ENCODE measurements at places on chromosomes 7 and 10. TPM values are rescaled to one million over a fixed set of nuclear protein-coding genes. Genes with fewer than 3 reads are reported as not detected.

- DNase-seq: peak; percentile 6
- no peaks in the 10 kb centered on the region for H3K36me3 ChIP-seq
- H3K27me3 ChIP-seq: no peaks in the 10 kb centered on the region
- H3K4me3 ChIP-seq: no peak overlapping the region
Observed at GRCh38 chr7:29193316-29194205, 1.0 kb upstream of the CHN2 start.

DNA sequence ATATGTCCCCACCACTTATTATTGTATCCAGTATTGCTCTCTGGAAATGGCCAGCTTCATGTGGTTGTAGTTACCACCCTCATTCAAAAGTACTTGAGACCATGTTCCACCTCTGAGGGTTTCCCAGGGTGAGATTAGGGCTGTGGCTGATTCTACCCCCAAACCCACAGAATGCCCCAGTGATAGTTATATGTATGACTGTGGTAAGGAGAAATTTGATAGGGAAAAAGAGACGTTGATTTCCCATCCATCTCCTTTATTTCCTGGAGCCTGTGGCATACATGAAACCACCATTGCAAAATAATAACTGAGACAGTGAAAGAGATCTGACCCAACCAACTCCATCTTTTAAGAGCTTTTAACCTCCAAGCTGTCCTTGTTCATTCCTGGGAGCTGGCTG, 25.2 kb downstream of the ARL5B start:
- no peaks in the 10 kb centered on the region for H3K27me3 ChIP-seq
- no peak overlapping the region for H3K27ac ChIP-seq
- DNase-seq: no peak
- H3K4me1 ChIP-seq: no peaks in the 10 kb centered on the region
- H3K36me3 ChIP-seq: no peaks in the 10 kb centered on the region

- no peak overlapping the region for H3K27ac ChIP-seq
- DNase-seq: no peak
- H3K4me3 ChIP-seq: no peak overlapping the region
- H3K36me3 ChIP-seq: no peaks in the 10 kb centered on the region
Observed at GRCh38 chr10:117001144-117001543, 3.8 kb downstream of the SHTN1 start.

Gene PVRIG
- total RNA-seq: 45.6 TPM

DNA sequence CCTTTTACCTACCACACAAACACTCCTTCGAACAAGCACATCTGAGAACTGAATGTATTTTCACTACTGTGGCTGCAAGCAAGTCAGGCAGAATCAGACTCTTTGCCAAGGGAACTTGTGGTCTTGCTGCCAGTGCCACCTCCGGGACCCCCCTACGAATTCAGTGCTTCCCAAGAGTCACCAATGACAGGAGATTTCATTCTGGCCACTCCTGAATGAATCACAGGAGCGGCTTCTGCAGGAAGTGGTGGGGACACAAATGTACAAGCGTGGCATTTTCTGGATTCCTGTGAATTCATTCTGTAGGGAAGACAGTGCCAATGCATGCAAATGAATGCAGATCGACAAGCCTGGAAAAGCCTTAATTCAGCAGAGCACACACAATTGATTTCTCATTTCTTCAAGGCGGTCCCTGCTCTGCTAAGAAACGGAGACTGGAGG, 161.2 kb downstream of the CAMK1D start:
- H3K27ac ChIP-seq: no peak overlapping the region
- H3K27me3 ChIP-seq: no peaks in the 10 kb centered on the region
- no peak overlapping the region for H3K4me3 ChIP-seq
- no peaks in the 10 kb centered on the region for H3K36me3 ChIP-seq
- no peak for DNase-seq

Gene CLRN3
- not detected for total RNA-seq

- H3K4me3 ChIP-seq: no peak overlapping the region
- DNase-seq: no peak
- H3K27ac ChIP-seq: no peak overlapping the region
- no peaks in the 10 kb centered on the region for H3K27me3 ChIP-seq
- no peaks in the 10 kb centered on the region for H3K4me1 ChIP-seq
Observed at GRCh38 chr7:85821926-85822325, 635.1 kb upstream of the SEMA3D start.

Gene GOLGA7B
- total RNA-seq: 4.1 TPM

DNA sequence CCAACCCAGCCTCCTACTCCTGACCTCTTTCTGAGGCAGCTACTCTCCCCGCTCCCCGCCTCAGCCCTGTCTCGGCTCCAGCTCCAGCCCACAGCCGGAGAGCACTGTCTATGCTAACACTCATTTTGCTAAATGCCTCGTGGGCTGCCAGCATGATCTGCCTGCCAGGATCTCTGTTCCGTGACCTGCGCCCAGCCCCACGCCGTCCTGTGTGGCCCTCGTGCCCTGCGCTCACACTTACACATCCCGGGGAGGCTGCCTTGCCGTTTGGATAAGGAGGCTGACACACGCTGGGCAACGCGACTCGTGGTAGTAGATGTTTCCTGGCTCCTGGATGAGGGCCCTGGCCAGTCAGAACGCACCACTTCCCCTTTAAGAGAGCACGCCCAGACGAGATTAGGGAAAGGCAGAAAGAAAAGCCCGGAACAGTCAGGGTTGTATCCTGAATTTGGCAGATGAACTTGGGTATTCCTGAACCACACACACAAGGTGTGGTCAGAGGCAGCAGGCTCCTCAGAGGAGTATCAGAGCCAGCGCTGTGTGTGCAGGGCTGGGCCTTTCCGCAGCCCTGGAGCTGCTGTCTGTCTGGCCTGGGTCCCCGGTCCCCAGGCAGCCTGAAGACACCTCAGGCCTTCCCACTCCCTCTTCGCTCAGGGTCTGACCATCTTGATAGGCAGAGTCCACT, 97.7 kb upstream of the EFCAB10 start:
- H3K27me3 ChIP-seq: no peaks in the 10 kb centered on the region
- no peak for DNase-seq
- H3K27ac ChIP-seq: peak overlapping the region; percentile 66
- peak overlapping the region; percentile 29 for H3K4me3 ChIP-seq
- H3K4me1 ChIP-seq: peaks cover 40% of the 10 kb centered on the region

DNA sequence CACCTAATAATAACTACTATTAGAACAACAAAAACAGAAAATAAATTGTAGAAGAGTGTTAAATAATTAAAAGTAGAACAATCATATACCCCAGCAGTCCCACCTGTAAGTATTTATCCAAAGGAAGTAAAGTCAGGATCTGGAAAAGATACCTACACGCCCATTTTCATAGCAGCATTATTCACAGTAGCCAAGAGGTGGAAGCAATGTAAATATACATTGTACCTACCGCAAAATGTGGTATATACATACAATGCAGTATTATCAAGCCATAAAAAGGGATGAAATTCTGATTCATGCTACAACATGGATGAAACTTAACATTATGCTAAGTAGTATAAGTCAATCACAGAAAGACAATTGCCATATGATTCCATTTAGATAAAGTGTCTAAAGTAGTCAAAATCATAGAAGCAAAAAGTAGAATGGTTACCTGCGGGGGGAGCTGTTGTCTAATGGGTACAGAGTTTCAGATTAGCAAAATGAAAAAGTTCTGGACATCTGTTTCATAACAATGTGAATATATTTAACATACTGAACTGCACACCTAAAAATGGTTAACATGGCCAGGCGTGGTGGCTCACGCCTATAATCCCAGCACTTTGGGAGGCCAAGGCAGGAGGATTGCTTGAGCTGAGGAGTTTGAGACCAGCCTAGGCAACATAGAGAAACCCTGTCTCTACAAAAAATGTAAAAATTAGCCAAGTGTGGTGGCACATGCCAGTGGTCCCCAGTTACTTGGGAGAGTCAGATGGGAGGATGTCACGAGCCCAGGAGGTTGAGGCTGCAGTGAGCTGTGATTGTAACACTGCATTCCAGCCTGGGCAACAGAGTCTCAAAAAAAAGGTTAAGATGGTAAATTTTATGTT, 6.0 kb upstream of the TMED4 start:
- H3K4me3 ChIP-seq: no peak overlapping the region
- H3K4me1 ChIP-seq: peaks cover 5% of the 10 kb centered on the region
- H3K27ac ChIP-seq: no peak overlapping the region
- peak; percentile 81 for DNase-seq

- no peaks in the 10 kb centered on the region for H3K4me1 ChIP-seq
- H3K27ac ChIP-seq: no peak overlapping the region
- DNase-seq: no peak
- H3K4me3 ChIP-seq: no peak overlapping the region
- H3K36me3 ChIP-seq: no peaks in the 10 kb centered on the region
Observed at GRCh38 chr10:112802411-112803022, 147.5 kb upstream of the TCF7L2 start.

- H3K4me1 ChIP-seq: peaks cover 8% of the 10 kb centered on the region
- no peak overlapping the region for H3K27ac ChIP-seq
- peaks cover 43% of the 10 kb centered on the region for H3K36me3 ChIP-seq
Observed at GRCh38 chr7:26186364-26187311, 13.9 kb downstream of the HNRNPA2B1 start.

GRCh38 chr10:68526634-68527307, 552 bp downstream of the SLC25A16 start:
- peaks cover 15% of the 10 kb centered on the region for H3K4me1 ChIP-seq
- peak overlapping the region; percentile 65 for H3K4me3 ChIP-seq
- H3K27ac ChIP-seq: peak overlapping the region; percentile 84

GRCh38 chr10:103456074-103456660, 2.5 kb downstream of the CALHM1 start:
- DNase-seq: no peak
- H3K27ac ChIP-seq: no peak overlapping the region
- H3K27me3 ChIP-seq: no peaks in the 10 kb centered on the region
- no peaks in the 10 kb centered on the region for H3K36me3 ChIP-seq
- no peak overlapping the region for H3K4me3 ChIP-seq
- H3K4me1 ChIP-seq: peaks cover 48% of the 10 kb centered on the region

Gene ZNF22
- total RNA-seq: 25.0 TPM

GRCh38 chr7:22849662-22850061, 27.0 kb upstream of the TOMM7 start:
- H3K4me1 ChIP-seq: peaks cover 10% of the 10 kb centered on the region
- H3K4me3 ChIP-seq: no peak overlapping the region
- H3K27me3 ChIP-seq: no peaks in the 10 kb centered on the region
- H3K36me3 ChIP-seq: no peaks in the 10 kb centered on the region
- H3K27ac ChIP-seq: no peak overlapping the region

GRCh38 chr7:46290374-46291049, 369.4 kb upstream of the IGFBP3 start:
- no peaks in the 10 kb centered on the region for H3K4me1 ChIP-seq
- H3K27ac ChIP-seq: no peak overlapping the region
- H3K4me3 ChIP-seq: no peak overlapping the region

DNA sequence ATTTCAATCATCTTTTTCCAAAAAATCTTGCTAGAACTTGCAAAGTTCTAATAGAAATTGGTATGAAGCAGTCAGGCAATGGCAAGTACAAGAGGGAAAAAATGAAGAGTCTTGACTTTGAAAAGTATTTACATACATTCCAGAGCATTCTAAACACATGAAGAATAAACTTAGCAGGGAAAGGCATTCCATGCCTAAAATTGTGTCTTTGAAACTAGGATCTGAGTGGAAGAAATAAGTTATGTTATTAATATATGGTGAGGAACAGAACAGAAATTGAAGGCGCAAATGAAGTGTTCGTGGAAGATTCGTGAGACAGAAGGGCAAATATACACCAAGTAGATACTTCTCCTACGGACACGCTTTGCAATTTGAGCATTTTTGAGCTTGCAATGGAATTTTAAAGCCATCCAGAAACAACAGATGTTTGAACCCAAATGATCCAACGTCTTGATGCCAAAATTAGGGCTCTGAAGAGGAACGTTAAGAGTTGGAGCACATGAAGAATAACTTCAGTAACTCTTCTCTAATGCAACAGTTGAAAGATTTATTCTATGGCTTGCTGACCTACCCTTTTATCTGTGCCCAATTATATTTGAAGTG, 40.6 kb upstream of the SEPTIN7 start:
- H3K36me3 ChIP-seq: no peaks in the 10 kb centered on the region
- H3K27me3 ChIP-seq: no peaks in the 10 kb centered on the region
- no peak overlapping the region for H3K27ac ChIP-seq
- H3K4me3 ChIP-seq: no peak overlapping the region
- DNase-seq: no peak

DNA sequence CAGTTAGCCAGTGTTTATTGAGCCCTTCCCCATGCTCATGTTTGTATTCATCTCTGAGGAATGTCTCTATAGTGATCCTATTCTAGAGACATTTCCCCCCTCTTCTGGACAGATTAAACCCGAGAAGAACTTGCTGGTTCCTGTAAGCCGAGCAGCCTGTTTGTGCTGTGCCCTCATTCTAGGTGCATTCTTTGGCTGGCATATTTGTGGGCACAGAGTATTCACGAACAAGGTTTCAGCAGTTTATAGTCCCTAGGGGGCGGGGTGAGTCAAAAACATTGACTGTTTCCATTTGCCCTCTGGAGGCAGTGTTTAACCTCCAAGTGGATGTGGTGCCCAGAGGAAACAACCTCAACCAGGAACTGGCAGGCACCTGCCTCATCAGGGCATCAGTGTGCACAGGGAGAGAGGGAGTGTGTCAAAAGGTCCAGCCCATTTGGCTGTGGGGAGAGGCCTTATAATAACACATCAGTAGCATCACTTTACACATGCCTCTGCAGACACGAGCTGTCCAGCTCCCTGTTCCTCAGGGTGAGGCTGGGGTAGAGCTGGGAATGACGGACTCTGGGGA, 273.3 kb upstream of the LRGUK start:
- H3K36me3 ChIP-seq: no peaks in the 10 kb centered on the region
- no peaks in the 10 kb centered on the region for H3K27me3 ChIP-seq
- H3K4me3 ChIP-seq: no peak overlapping the region

Gene MYO3A
- total RNA-seq: not detected

GRCh38 chr7:80823057-80823456, 95.8 kb downstream of the SEMA3C start:
- H3K27ac ChIP-seq: no peak overlapping the region
- no peaks in the 10 kb centered on the region for H3K27me3 ChIP-seq
- no peaks in the 10 kb centered on the region for H3K4me1 ChIP-seq

Gene ERVW-1
- total RNA-seq: not detected

DNA sequence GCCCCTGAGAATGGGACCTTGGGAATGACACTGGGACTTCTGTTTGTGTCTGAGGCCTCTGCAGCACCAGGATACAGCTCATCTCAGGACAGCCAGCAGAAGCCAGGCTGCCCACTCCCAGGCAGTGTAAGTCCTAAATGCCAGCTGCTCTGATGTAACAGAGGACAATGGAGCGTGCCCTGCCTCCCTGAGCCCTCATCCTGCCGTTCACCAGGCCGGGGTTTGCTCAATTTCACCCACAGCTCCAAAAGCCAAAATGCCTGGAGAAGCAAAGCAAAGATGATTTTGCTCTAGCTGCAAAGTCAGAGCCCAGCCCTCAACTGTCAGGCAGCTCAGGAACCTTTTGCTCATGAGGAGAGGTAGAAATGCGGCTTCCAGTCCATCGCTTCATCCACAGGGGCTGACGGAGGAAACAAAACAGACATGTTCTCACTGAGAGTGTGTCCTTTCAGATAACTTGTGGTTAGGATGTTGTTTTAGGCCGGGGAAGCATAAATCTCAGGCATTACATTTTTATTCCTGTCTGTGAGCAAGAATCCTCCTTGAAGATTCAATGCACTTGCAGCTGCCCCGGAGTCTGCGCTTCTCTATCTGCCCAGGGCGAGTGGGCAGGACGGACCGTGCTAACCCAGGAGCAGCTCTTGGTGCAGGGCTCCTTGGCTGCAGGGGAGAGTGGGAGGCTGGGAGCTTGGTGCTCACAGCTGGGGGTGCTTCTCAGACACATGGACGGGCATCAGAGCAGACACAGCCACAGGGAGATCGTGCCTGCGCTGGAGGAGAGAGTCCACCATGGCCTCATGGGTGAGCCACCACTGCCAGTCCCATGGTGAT, 83.2 kb upstream of the CHST15 start:
- H3K4me1 ChIP-seq: peaks cover 9% of the 10 kb centered on the region
- no peaks in the 10 kb centered on the region for H3K27me3 ChIP-seq

- no peaks in the 10 kb centered on the region for H3K36me3 ChIP-seq
- H3K27me3 ChIP-seq: no peaks in the 10 kb centered on the region
- no peaks in the 10 kb centered on the region for H3K4me1 ChIP-seq
- no peak overlapping the region for H3K4me3 ChIP-seq
- no peak overlapping the region for H3K27ac ChIP-seq
- no peak for DNase-seq
Observed at GRCh38 chr7:30918676-30919075, 7.0 kb downstream of the AQP1 start.

Measured in natural killer cell (primary cell).